ENCODE measurements at places on chromosomes 3 and 15. TPM values are rescaled to one million over a fixed set of nuclear protein-coding genes. Genes with fewer than 3 reads are reported as not detected.

Gene PGBD4
- total RNA-seq = 1.6 TPM

Gene ZNF639
- 59.4 TPM for total RNA-seq

Gene BLOC1S6
- 85.9 TPM for total RNA-seq

Gene DISP2
- total RNA-seq = 0.65 TPM

Gene ESYT3
- total RNA-seq = 0.97 TPM

Gene EPHB3
- 13.6 TPM for total RNA-seq

Gene XCR1
- total RNA-seq = not detected

Gene RPP14
- total RNA-seq = 17.4 TPM

Gene UBA7
- 94.6 TPM for total RNA-seq

Gene MED12L
- 0.85 TPM for total RNA-seq

Gene FGF12
- 2.3 TPM for total RNA-seq

Gene SYNPR
- not detected for total RNA-seq

Gene SLC6A6
- total RNA-seq = 77.6 TPM

Gene CD86
- not detected for total RNA-seq

Gene PLCL2
- 35.4 TPM for total RNA-seq

Gene CPLX3
- total RNA-seq = not detected

Gene LYSMD2
- total RNA-seq = 5.4 TPM

Gene WNT5A
- 1,597 TPM for total RNA-seq

Gene SHC4
- 0.61 TPM for total RNA-seq

Gene BMF
- total RNA-seq = 9.2 TPM

Gene TMEM266
- 0.12 TPM for total RNA-seq

Gene TERC
- 183 TPM for total RNA-seq

Gene ZNF662
- total RNA-seq = 6.7 TPM

Gene SLC6A11
- not detected for total RNA-seq

Gene LTK
- 0.32 TPM for total RNA-seq

Gene ZNF197
- 19.9 TPM for total RNA-seq

Gene IL20RB
- 31.3 TPM for total RNA-seq

Gene KY
- 0.49 TPM for total RNA-seq

Gene WDR49
- total RNA-seq = 0.49 TPM

Gene MYH15
- 0.16 TPM for total RNA-seq

Gene HIGD2B
- not detected for total RNA-seq

Gene PPP1R14D
- total RNA-seq = not detected

Gene SI
- total RNA-seq = not detected

Gene IL16
- total RNA-seq = 1.1 TPM

Gene NKIRAS1
- 21.7 TPM for total RNA-seq

Gene EBLN2
- 5.2 TPM for total RNA-seq

Gene CTXN2
- not detected for total RNA-seq

Gene LXN
- total RNA-seq = 13.6 TPM

Gene TF
- under 0.01 TPM for total RNA-seq

Gene MESP2
- 0.32 TPM for total RNA-seq

Gene CASR
- total RNA-seq = not detected

Gene GNAT1
- not detected for total RNA-seq

Gene IL17RC
- 69.1 TPM for total RNA-seq

Gene IL5RA
- total RNA-seq = not detected

Gene ACAN
- total RNA-seq = 8.6 TPM

Gene LMOD3
- not detected for total RNA-seq

Gene TWF2
- 139 TPM for total RNA-seq

Gene RTP1
- not detected for total RNA-seq

Gene CKMT1B
- not detected for total RNA-seq

Gene ITIH4
- 2.2 TPM for total RNA-seq

Gene WNT7A
- not detected for total RNA-seq

Gene OIP5
- 0.36 TPM for total RNA-seq
